ENCODE measurements at places on chromosomes 16 and 17. TPM values are rescaled to one million over a fixed set of nuclear protein-coding genes. Genes with fewer than 3 reads are reported as not detected.

- no peaks in the 10 kb centered on the region for H3K27me3 ChIP-seq
- peaks cover 12% of the 10 kb centered on the region for H3K4me1 ChIP-seq
- no peak overlapping the region for H3K4me3 ChIP-seq
- no peak for DNase-seq
- H3K27ac ChIP-seq = no peak overlapping the region
Observed at GRCh38 chr16:23575834-23576233, 18.3 kb downstream of the UBFD1 start.

DNA sequence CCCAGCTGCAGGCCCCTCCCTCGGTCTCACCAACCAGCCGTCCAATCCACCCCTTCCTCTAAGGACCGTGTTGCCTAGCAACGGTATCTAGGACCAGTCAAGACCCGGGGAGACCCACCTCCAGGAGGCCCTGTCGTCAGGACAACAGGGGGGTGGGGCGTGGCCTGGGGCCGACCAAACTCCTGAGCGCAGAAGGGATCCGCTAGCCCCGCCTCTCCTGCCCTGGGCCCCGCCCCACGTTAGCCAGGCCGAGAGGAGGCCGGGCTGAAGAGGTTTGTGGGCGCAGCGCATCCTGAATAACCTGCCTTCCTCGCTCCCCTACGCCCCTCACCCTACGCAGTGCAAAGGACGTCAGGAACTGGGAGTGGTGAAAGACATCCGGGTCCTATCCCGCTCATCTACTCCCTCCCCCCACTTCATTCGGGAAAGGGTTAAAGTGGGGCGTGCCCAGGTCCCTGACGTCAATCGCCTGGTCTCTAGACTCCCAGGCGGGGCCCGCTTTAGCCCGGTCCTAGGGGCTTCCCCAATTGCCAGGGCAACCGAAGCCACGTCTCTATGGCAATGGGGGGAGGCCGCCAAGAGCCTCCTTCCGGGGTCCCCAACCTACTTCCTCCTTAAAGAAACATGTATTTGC lies 14.7 kb downstream of the DLG4 start:
- H3K4me1 ChIP-seq = peaks cover 19% of the 10 kb centered on the region
- H3K27ac ChIP-seq = peak overlapping the region; percentile 66
- DNase-seq = peak; percentile 87
- H3K27me3 ChIP-seq = no peaks in the 10 kb centered on the region

GRCh38 chr16:1701216-1701878 lies 4.6 kb upstream of the MAPK8IP3 start:
- DNase-seq = no peak
- no peaks in the 10 kb centered on the region for H3K27me3 ChIP-seq
- peaks cover 10% of the 10 kb centered on the region for H3K4me1 ChIP-seq
- peaks cover 66% of the 10 kb centered on the region for H3K36me3 ChIP-seq
- H3K4me3 ChIP-seq = no peak overlapping the region

DNA sequence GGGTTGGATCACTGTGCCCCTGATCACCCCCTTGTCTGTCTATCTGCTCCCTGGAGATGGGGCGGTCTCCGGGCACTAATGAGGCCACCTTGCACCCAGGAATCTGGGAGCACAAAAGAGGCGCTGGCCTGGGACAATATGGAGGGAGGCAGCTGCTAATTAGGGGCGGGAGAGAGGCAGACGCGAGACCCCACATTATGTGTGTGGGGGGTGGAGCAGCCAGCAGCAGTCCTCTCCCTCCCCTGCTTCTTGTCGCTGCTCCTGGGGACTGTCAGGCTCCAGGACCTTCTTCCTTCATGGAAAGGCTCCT lies 324 bp upstream of the HCRT start:
- peaks cover 2% of the 10 kb centered on the region for H3K36me3 ChIP-seq
- H3K27me3 ChIP-seq = peaks cover 17% of the 10 kb centered on the region
- no peak for DNase-seq

- peak; percentile 90 for DNase-seq
- no peaks in the 10 kb centered on the region for H3K36me3 ChIP-seq
- peak overlapping the region; percentile 28 for H3K4me3 ChIP-seq
- H3K27me3 ChIP-seq = peaks cover 11% of the 10 kb centered on the region
- peaks cover 28% of the 10 kb centered on the region for H3K4me1 ChIP-seq
Observed at GRCh38 chr17:75876190-75876937, 2.0 kb downstream of the TRIM47 start.

DNA sequence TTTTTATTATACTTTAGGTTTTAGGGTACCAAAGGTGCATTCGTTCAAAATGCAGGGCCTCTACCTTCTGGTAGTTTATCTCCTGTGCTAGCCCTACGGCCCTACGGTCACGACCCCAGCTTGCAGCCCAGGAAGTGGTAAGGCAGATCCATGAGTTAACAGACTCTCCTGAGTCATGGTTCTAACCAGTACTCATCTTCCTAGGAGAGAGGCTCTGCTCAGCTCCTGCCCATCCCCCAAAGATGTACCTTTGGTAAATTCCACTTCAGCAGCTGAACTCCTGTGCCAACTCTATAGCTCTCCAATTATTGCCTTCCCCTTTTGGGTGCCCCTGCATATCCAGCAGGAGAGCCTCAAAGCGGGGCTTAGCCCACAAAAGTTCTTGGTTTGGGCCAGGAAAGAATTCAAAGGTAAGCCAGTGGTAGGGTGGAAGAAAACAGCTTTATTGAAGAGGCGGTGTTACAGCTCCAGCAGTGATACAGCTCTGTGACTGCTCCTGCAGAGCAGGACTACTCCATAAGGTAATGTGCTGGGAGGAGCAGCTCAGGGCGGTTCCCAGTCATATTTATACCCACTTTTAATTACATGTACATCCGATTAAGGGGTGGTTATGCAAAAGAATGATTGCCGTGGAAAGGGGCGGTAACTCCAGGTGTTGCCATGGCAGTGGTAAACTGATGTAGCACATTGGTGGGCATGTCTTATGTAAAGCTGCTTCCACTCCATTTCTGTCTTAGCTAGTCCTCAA lies 241.4 kb downstream of the PMP22 start:
- H3K27ac ChIP-seq = no peak overlapping the region
- H3K4me3 ChIP-seq = no peak overlapping the region
- H3K27me3 ChIP-seq = no peaks in the 10 kb centered on the region
- no peaks in the 10 kb centered on the region for H3K36me3 ChIP-seq
- H3K4me1 ChIP-seq = no peaks in the 10 kb centered on the region

GRCh38 chr16:13194766-13195165 lies 293.4 kb downstream of the SHISA9 start:
- DNase-seq = no peak
- no peaks in the 10 kb centered on the region for H3K27me3 ChIP-seq
- no peak overlapping the region for H3K27ac ChIP-seq
- H3K36me3 ChIP-seq = no peaks in the 10 kb centered on the region

DNA sequence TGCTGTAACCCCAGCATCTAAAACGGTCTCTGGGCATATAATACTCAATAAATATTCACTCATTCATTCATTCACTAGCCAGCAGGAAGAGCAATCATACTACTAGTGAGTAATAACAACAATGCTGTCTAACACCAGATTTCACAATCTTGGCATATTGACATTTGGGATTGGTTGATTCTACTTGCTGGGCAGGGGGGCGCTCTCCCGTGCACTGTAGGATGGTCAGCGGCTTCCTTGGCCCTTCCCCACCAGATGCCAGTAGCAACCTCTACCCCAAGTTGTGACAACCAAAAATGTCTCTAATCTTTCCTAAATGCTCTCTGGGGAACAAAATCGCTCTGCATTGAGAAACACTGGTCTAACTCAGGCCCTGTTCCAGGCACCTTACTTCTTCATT lies 20.7 kb downstream of the WFDC1 start:
- peaks cover 25% of the 10 kb centered on the region for H3K27me3 ChIP-seq
- no peak overlapping the region for H3K4me3 ChIP-seq
- H3K36me3 ChIP-seq = no peaks in the 10 kb centered on the region
- DNase-seq = no peak
- no peaks in the 10 kb centered on the region for H3K4me1 ChIP-seq

DNA sequence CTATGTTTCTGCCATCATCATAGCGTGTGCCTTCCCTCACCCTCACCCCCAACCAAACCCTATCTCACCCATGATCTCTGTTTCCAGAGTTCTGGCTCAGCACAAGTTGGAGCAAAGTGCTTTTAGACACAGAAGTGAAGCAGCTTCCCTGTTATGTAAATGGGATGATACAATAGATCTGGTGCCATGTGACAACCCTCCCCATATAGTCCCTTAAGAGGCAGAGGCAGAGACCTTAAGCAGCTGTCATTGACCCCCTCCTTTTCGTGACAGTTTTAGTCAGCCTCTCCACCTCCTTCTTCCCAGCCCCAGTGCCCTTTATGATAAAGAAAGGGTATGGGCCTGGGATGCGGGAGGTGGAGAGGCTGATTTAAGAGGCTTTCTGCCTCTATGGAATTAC lies 40.3 kb upstream of the MED13 start:
- H3K36me3 ChIP-seq = no peaks in the 10 kb centered on the region
- no peak for DNase-seq
- no peak overlapping the region for H3K27ac ChIP-seq
- no peaks in the 10 kb centered on the region for H3K27me3 ChIP-seq
- no peak overlapping the region for H3K4me3 ChIP-seq

DNA sequence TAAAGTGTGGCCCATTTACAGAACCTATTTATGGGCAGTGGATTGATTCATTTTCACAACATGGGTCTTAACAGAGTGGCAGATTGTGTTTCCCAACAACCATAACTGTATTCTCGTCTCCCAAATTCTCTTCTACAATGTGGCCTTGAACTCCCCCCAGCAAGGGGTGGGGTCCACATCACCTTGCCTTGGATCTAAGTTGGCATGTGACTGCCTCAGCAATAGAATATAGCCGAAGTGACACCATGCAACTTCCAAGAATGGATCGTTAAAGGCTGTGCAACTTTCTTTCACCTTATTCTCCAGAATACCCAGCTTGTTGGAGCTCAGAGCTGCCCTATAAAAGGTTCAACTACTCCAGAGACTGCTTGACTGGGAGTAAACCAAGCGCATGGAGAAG lies 72.0 kb upstream of the CDH5 start:
- H3K27me3 ChIP-seq = no peaks in the 10 kb centered on the region
- no peak for DNase-seq
- peaks cover 2% of the 10 kb centered on the region for H3K4me1 ChIP-seq
- H3K27ac ChIP-seq = no peak overlapping the region
- H3K36me3 ChIP-seq = no peaks in the 10 kb centered on the region

Gene RAMP2
- 22.1 TPM for polyA plus RNA-seq

Gene GGNBP2
- polyA plus RNA-seq = 119 TPM

Gene APOBR
- polyA plus RNA-seq = 10.6 TPM

Gene PITPNC1
- 27.0 TPM for polyA plus RNA-seq

Gene ZFPM1
- polyA plus RNA-seq = 4.2 TPM

Gene PLK1
- 6.9 TPM for polyA plus RNA-seq

Gene WNT9B
- 0.02 TPM for polyA plus RNA-seq

Gene FAM83G
- 7.7 TPM for polyA plus RNA-seq

Data from thymus (tissue), 14 donors.